ENCODE measurements at places on chromosomes 1 and 21. TPM values are rescaled to one million over a fixed set of nuclear protein-coding genes. Genes with fewer than 3 reads are reported as not detected.

GRCh38 chr1:224124220-224124619 is 10.3 kb downstream of the FBXO28 start:
- DNase-seq, result no peak

The TMEM200B gene
- 0.77 TPM for total RNA-seq

- peak; percentile 92 for DNase-seq
Observed at GRCh38 chr1:199859491-199859933, 168.0 kb upstream of the NR5A2 start.

The CENPF gene
- total RNA-seq, result 0.53 TPM

GRCh38 chr1:155934936-155935590 is 850 bp upstream of the KHDC4 start:
- DNase-seq, result peak; percentile 30

The GJA8 gene
- total RNA-seq, result not detected

The UHMK1 gene
- total RNA-seq, result 48.7 TPM

DNA sequence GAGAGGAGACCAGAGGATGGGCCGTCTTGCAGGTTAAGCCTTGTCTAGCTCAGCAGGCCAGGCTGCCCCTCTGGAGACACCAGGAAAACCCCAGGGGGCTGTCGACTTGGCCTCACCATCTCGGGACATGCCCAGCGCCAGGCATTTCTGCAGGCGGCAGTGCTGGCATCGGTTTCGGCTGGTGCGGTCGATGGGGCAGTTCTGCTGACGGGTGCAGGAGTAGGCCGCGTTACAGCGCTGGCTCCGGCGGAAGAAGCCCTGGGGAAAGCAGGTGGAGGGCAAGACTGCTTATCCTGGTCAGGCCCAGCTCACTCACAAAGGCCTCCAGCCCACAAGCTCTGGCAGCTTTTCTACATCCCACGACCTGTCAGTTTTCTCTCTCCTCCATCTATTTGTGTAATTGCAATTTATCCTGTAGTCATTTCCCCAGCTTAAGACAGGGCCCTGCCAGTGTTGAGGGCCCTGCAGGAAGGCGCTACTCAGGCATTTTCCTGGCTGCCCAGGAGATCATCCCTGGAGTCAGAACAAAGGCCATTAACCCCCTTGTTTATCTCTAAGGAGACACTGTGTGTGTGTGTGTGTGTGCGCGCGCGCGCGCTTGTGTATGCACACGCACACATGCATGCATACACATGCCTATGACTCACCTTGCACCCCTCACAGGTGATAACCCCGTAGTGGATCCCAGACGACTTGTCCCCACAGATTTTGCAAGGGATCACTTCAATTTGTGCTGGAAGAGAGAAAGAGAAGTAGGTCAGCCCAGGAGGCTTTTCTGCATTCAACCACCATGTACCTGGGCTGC is 11.5 kb upstream of the LINGO4 start:
- peak; percentile 47 for DNase-seq

The VPS13D gene
- 34.9 TPM for total RNA-seq

The SYT2 gene
- total RNA-seq, result under 0.01 TPM

The IL20 gene
- not detected for total RNA-seq

DNA sequence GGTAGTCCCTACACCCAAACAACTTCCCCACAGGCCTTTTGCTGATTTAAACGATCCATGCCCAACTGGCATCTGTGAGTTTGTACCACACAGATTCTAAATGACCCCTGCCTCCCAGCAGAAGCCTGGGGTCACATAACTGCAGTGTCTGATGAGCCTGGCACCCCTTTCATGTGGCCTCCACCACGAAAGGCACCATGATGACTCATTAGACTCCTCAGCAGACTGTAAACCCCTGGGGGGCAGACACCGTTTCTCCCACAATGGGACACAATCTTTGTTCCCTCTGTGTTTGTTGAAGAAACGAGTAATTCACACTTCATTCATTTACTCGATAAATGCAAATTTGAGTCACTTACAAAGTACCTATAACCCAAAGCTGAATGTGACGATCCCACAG is 81.6 kb downstream of the CCDC185 start:
- DNase-seq, result no peak

- DNase-seq, result no peak
Observed at GRCh38 chr1:7422966-7423365, 348.1 kb upstream of the VAMP3 start.

The PDZK1 gene
- 0.26 TPM for total RNA-seq

- DNase-seq, result no peak
Observed at GRCh38 chr1:24692351-24692980, 49.4 kb downstream of the SRRM1 start.

The NEK2 gene
- total RNA-seq, result 0.26 TPM

GRCh38 chr21:45294509-45295291 is 7.0 kb upstream of the POFUT2 start:
- DNase-seq, result peak; percentile 13

DNA sequence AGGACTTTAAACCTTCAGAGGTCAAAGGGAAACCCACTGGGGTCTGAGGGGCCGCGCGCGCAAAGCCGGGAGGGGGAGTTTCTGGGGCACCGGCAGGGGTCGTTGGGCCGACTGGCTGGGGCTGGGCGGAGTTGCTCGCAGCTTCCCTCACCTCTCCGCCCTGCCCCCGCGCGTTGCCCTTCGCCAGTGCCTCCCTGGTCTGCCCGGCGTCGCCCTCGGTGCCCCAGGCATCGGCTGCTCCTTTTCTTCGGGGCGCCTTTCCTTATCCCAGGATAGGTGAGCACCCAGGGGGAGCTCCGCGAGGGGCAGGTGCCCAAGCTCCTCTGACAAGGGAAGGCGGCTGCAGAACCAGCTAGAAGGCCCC is 390 bp upstream of the NGF start:
- DNase-seq, result no peak

GRCh38 chr21:41940431-41940830 is 13.4 kb downstream of the C2CD2 start:
- DNase-seq, result no peak

DNA sequence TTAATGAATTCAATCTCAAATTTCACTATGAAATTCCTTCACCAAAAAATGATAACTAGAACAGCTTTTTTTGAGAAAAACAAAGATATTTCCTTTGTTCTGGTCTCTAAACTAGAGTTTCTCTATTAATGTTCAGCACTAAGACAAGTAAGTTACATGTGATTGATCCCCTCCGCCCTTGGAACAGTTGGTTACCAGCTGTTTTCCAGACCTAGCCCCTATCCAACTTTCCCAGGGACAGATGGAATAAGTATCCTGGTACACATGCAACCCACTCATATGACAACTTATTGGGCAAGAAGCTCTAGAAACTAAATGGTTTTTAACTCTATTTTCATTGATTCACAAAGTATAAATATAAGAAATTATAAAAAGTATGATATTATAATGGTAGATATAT is 140.4 kb downstream of the COP1 start:
- no peak for DNase-seq

DNA sequence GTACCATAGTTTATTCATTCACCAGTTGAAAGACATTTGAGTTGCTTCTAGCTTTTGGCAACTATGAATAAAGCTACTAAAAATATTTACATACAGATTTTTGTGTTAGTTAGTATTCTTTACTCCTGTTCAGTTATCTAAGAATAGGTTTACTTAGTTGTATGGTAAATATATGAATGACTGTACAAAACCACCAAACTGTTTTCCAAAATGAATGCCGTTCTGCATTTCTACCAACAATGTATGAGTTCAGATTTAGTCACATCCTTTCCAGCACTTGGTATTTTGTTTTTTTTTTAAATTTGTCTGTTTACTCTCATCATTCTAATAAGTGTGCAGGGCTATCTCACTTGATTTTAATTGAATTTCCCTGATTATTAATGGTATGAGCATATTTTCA is 3.4 kb upstream of the KIFAP3 start:
- peak; percentile 73 for DNase-seq

The CACHD1 gene
- total RNA-seq, result 1.8 TPM

The SLC6A17 gene
- 0.53 TPM for total RNA-seq

The HLX gene
- not detected for total RNA-seq

DNA sequence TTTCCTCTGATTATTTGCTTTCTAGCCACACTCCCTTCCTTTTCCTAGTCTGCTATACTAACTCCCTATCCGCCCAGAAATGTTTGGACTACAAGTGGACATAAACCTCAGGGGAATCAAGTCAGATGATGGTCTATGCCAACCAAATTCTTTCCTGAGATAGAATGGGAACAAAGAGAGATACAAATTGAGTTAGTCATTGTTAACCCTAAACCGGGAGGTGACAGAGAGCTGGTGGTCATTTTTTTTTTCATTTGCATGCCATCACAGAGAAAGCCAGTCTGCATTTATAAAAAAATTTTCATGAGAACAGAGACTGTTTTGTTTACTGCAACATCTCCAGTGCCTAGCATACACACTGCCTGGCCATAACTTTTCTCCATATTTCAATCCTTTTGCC is 35.0 kb downstream of the MYSM1 start:
- DNase-seq, result no peak

The IGSF9 gene
- 6.3 TPM for total RNA-seq

DNA sequence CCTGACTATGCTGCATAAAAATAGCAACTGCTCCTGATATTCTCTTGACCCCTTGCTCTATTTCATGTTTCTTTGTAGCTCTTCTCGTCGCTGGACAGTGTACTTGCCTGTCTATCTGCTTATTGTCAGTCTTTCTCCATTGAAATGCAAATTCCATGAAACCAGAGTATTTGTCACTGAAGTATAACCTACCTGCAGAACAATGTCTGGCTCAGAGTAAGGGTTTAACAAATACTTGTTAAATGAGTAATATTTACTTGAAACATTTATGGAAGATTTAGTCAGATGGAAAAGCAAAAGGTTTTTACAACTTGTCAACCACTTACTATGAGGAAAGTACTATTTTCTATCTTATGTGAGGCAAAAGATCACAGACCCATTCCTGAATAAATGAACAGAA is 19.9 kb upstream of the ERICH3 start:
- DNase-seq, result peak; percentile 87

- DNase-seq, result peak; percentile 88
Observed at GRCh38 chr1:101288491-101288944, 51.7 kb downstream of the S1PR1 start.

GRCh38 chr1:75712306-75712705 is 12.2 kb upstream of the ACADM start:
- DNase-seq, result no peak

The CDCA8 gene
- 0.38 TPM for total RNA-seq

- no peak for DNase-seq
Observed at GRCh38 chr21:25983745-25984144, 186.8 kb downstream of the APP start.

The SLC9C2 gene
- not detected for total RNA-seq

GRCh38 chr1:7539769-7540175 is 231.3 kb upstream of the VAMP3 start:
- peak; percentile 84 for DNase-seq

The HOOK1 gene
- total RNA-seq, result 14.6 TPM

The FBXO2 gene
- total RNA-seq, result 49.5 TPM

The PGLYRP4 gene
- 2.0 TPM for total RNA-seq

- no peak for DNase-seq
Observed at GRCh38 chr1:45327644-45328515, 1.2 kb downstream of the HPDL start.

DNA sequence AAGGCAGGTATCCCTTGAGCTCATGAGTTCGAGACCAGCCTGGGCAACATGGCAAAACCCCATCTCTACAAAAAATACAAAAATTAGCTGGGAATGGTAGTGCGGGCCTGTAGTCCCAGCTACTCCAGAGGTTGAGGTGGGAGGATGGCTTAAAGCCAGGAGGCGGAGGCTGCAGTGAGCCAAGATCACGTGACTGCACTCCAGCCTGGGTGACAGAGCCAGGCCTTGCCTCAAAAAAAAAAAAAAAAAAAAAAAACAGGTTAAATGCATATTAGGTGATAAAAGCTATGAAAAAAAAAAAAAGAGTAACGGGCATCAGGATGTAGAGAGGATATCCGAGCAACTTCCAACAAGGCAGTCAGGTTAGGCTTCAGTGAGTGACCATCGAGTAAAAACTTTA is 2.8 kb upstream of the SRRM1 start:
- no peak for DNase-seq

The TFF3 gene
- 0.64 TPM for total RNA-seq

DNA sequence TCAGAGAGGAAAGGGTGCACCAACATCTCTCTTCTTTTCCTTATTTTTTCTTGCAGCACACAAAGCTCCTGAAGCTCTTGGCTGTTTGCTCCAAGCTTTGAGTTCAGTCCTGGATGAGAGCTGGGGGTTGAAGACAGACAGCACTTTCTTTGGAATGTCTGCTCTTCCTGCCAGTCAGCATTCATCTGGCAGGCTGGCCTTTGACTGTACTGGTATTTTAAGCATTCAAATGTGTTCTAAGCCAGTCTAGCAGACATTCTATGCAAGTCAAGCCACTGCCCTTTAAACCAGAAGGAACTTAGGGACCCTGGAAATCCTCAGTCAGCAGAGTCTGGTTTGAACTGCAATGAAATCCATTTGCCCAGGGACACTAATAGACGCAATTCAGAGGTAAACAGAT is 45.0 kb downstream of the XCL1 start:
- no peak for DNase-seq

The ARHGAP30 gene
- total RNA-seq, result 3.1 TPM

GRCh38 chr1:160207771-160208556 is 2.8 kb downstream of the PEA15 start:
- no peak for DNase-seq

DNA sequence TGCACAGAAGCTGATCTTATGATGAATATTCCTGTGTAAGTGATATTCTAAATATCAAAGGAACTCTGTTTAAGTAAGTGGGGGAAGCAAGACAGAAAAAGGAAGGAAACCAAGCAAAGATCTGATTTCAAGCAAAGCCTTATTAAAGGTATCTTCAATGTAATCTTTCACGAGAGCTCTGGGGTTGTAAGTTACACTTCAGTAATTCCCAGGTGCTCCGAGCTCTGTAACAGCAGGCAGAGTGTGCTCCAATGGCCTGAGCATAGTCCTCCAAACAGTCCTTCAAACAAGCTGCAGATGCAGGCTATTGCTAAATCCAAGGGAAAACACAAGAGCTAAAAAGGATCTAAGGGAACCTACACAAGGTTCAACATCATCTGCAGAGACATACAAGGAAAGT is 949.7 kb upstream of the TMPRSS15 start:
- DNase-seq, result no peak

The OLIG2 gene
- not detected for total RNA-seq

The NFASC gene
- 0.53 TPM for total RNA-seq

The SYPL2 gene
- not detected for total RNA-seq

The LDLRAD1 gene
- total RNA-seq, result 0.26 TPM

The TNN gene
- not detected for total RNA-seq

- peak; percentile 35 for DNase-seq
Observed at GRCh38 chr21:30839304-30839703, 9.7 kb upstream of the KRTAP7-1 start.

DNA sequence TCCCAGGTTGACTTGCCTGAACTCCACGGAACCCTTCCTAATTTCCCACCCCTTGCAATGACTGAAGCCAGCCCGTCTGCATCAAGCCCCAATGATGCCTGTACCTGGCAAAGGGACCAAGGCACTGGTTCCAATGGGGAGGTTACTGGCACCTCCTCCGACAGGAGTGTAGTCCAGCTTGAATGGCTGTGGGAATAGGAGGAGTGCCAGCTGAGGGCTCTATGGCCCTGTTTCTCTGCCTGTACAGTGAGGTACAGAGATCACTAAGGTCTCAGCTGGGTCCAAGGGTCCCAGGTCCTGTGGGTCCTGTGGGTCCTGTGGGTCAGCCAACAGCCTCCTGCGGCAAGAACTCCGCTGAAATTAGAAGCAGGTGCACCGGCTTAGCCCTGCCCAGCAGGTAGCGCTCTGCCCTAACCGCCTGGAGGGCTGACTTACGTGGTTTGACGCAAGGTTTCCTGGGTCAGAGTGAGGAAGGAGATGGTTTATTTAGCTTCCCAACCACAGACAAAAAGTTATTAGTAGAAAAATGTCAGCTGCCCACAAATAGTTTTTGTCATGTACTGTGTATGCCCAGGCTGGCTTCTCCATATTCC is 9.9 kb upstream of the SPRR4 start:
- no peak for DNase-seq

The GBP5 gene
- total RNA-seq, result 0.26 TPM

The RGL1 gene
- 0.26 TPM for total RNA-seq

The DENND2C gene
- total RNA-seq, result 31.5 TPM

All from bronchial epithelial cell (primary cell).